ENCODE measurements at places on chromosomes 3 and 15. TPM values are rescaled to one million over a fixed set of nuclear protein-coding genes. Genes with fewer than 3 reads are reported as not detected.
A peak's percentile ranks its signal among the peaks of the same experiment; 100 is the strongest.

The ABHD10 gene
- total RNA-seq: 66.5 TPM

The LHFPL4 gene
- total RNA-seq: not detected

The C3orf20 gene
- total RNA-seq: 0.20 TPM

The CPA3 gene
- not detected for total RNA-seq

The GOLGA6L22 gene
- not detected for total RNA-seq

The GOLIM4 gene
- 5.5 TPM for total RNA-seq

The NR1I2 gene
- total RNA-seq: 1.0 TPM

DNA sequence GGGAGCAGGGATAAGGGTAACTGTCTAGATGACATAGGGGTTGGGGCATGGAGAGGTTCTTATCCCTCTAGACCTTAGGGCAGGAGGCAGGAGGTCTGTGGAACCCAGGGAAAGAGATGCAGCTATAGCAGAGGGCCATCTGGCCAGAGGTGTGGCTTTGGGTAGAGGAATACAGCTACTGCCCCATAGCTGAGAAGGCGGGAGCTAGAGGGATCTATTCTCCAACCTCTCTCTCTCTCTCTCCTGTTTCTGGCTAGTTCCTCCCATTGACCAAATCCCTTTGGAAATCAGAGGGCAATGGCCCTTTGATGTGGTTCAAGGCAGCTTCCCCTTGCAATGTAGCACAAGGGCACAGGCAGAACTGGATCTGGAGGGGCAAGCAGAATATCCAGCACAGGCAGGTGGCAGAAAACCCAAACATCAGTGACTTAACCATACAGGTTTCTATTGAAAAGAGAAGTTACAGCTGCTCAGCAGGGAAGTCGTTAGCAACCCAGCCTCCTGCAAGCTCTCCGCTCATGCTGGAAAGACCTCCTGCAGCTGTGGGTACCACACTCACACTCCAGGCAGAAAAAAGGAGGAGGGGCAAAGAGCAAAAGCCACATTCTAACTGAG is 22.3 kb upstream of the LMOD3 start:
- H3K27me3 ChIP-seq: peaks cover 4% of the 10 kb centered on the region
- H3K4me1 ChIP-seq: no peaks in the 10 kb centered on the region
- H3K36me3 ChIP-seq: no peaks in the 10 kb centered on the region

DNA sequence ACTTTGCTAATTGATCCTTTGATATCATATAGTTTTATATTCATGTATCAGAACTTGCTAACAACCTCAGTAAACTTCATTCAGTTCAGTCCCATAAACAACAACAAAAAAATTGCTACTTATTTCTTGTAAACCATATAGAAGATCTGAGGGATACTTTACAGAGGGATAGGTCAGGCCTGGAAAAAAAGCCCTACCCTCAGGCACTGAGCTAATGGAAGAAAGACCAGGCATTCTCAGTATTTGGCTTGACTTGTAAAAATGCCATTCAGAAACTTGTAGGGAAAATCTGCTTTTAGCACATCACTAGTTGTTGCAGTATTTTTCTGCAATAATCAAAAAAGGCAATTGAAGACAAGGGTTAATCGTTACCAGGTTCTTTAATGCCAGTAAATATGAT is 33.1 kb downstream of the ARMC8 start:
- peaks cover 43% of the 10 kb centered on the region for H3K4me1 ChIP-seq
- H3K27ac ChIP-seq: peak overlapping the region; percentile 9
- H3K4me3 ChIP-seq: no peak overlapping the region
- DNase-seq: no peak

DNA sequence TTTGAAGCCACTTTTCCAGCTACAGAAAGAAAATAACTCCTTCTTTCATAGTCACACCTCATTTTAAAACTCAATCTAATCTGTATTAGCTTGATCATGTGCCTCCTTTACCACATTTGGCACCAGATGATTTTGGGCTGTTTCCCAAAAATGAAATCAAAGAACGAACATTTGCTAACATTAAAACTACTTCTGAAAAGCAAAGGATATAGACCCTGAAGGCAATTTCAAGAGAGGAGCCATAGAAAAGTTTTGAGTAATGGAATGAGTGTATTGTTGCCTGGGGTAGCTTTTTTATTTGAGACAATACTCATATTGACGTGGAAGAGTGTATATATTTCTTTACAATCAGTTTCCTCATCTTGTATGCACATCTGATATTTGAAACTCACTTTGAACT is 152.8 kb upstream of the TBL1XR1 start:
- no peaks in the 10 kb centered on the region for H3K27me3 ChIP-seq
- H3K4me1 ChIP-seq: peaks cover 61% of the 10 kb centered on the region
- no peak overlapping the region for H3K27ac ChIP-seq
- DNase-seq: no peak
- peaks cover 1% of the 10 kb centered on the region for H3K36me3 ChIP-seq

- no peaks in the 10 kb centered on the region for H3K4me1 ChIP-seq
- H3K36me3 ChIP-seq: no peaks in the 10 kb centered on the region
- no peak overlapping the region for H3K4me3 ChIP-seq
- peaks cover 7% of the 10 kb centered on the region for H3K27me3 ChIP-seq
These were observed 43.5 kb upstream of the ABI3BP start for GRCh38 chr3:101036676-101037075.

- no peak overlapping the region for H3K27ac ChIP-seq
- no peak overlapping the region for H3K4me3 ChIP-seq
- H3K27me3 ChIP-seq: peaks cover 2% of the 10 kb centered on the region
- no peak for DNase-seq
These were observed 112.1 kb upstream of the LPP start for GRCh38 chr3:188041895-188042294.

DNA sequence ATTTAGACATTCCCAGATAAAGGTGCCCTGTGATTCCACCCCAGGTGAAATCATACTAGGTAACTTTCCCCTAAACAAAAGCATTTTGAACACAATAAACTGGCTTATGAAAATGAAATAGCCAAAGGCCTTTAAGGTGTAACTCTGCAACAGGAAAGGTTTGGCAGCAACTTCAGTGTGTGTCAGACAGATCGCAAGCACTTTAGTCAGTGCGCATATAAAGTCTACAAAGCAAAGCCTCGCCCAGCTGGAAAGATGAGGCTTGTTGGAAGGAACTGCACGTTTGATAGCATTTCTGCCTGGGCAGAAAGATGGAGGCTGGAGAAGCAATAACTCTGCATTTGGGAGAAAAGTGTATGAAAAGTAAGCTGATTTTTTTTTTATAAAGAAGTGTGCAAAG is 57.9 kb downstream of the PRICKLE2 start:
- H3K4me3 ChIP-seq: no peak overlapping the region
- H3K36me3 ChIP-seq: no peaks in the 10 kb centered on the region
- H3K27me3 ChIP-seq: peaks cover 2% of the 10 kb centered on the region
- no peak for DNase-seq

GRCh38 chr3:107543666-107544065 is 20.9 kb downstream of the BBX start:
- no peaks in the 10 kb centered on the region for H3K27me3 ChIP-seq
- peak; percentile 32 for DNase-seq
- peaks cover 11% of the 10 kb centered on the region for H3K36me3 ChIP-seq

DNA sequence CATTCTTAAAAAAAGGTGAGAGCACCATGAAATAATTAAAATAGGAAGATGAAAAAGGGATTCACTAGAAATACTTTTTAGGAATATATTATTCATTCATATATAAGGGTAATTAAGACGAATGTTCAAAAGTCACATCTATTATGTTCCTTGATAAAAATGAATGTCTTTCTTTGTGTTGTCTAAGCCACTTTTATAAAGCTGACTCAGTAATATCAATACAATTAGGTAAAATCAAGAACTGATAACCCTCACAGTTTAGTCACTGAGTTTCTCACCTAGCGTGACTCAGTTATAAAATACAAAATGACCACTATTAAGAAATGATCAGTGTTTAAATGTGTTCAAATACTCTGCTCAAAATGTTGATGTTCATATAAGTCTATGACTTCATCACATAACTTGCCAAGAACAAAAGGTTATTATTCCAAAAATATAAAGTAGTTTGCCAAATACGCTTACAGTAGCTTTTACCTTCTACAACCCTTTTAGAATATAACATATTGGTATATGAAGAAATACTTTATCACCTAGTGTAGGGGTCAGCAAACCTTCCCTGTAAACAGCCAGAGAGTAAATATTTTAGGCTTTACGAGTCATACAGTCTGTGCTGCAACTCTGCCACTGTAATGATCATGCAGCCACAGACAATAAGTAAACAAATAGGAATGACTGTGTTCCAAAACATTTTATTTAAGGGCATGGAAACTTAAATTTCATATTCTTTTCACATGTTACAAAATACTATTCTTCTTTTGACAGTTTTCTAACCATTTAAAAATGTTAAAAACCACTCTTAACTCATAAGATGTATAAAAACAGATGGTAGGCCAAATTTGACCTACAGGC is 369.8 kb downstream of the TBC1D5 start:
- DNase-seq: no peak
- no peak overlapping the region for H3K4me3 ChIP-seq
- peaks cover 10% of the 10 kb centered on the region for H3K36me3 ChIP-seq
- peaks cover 5% of the 10 kb centered on the region for H3K4me1 ChIP-seq
- no peaks in the 10 kb centered on the region for H3K27me3 ChIP-seq

GRCh38 chr15:65222891-65223290 is 11.6 kb upstream of the CILP start:
- no peak for DNase-seq
- H3K4me3 ChIP-seq: no peak overlapping the region
- no peaks in the 10 kb centered on the region for H3K27me3 ChIP-seq
- H3K27ac ChIP-seq: no peak overlapping the region

Measured in activated CD8-positive, alpha-beta T cell treated with anti-CD3 and anti-CD28 coated beads for 36 hours (primary cell).